ENCODE measurements at places on chromosomes 5 and 9.

- DNase-seq: no peak
Observed at GRCh38 chr9:108078811-108079210, 589.2 kb upstream of the KLF4 start.

- DNase-seq: no peak
Observed at GRCh38 chr5:39189292-39189955, 29.9 kb downstream of the FYB1 start.

DNA sequence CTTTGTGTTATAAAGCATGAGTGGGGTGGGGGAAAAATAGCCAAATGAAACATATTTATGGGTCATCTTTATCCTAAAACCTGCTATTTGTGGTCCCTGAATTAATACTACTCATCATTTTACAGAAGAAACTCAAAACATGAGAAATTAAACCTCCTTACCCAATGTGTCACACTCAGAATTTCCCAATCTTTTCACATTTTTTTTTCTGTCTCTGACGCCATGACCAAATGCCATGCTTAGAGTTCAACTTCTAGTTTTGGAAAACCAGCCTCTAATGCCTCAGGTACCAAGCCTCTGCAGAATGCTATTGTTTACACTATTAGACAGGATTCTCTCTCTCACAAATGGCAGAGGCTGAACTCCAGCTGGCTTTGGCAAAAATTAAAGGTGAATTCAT lies 505.5 kb upstream of the WWC1 start:
- no peak for DNase-seq

DNA sequence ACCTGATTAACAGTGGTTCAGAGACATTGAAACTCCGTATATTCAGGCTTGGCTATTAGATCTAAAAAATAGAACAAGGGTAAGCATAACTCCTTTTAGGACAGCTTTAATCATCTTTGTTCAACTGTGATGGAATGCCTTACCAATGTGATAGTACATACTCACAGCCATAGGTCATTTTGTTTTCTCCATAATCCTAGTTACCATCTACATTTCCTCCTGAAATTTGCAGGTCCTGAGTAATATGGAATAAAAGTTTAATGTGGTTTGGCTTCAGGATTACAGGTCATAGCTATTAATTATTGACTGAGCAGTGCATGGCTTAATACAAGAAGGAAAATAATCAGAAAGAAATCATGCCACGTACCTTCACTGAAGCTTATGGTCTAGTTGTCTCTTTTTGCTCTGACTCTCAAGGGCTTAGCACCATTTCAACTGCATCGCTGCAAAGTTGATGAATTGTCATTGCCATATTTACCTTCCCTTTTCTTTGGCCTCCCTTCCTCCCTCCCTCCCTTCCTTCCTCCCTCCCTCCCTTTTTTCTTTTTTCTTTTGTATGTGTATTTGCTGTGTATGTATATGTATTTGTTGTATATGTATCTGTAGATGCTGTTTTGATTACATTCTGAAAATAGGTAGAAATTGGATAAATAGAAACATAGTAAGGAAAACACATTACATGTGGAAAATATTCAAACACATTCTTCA lies 250.9 kb upstream of the ZNF608 start:
- DNase-seq: no peak

DNA sequence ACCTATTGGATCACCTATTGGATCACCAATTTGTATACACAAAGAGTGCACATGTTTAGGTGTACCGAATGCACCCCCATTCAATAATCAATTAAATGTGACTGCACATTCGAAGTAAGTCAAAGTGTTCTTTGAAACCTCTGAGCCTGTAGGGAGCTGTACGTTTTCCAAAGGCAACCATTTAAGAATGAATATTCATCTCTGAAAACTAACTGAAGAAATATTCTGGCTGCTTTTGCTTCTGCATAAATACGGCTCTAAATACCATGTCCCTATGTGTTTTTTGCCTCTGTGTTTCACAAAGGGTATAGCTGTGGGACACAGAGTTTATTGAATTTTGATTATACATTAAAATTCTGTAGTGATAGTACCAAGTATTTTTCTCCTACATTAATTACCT lies 95.4 kb downstream of the ITGA1 start:
- DNase-seq: no peak

GRCh38 chr9:13205824-13206223 lies 73.7 kb downstream of the MPDZ start:
- no peak for DNase-seq

GRCh38 chr9:114227288-114228015 lies 72.1 kb downstream of the COL27A1 start:
- no peak for DNase-seq

- DNase-seq: peak; percentile 79
Observed at GRCh38 chr9:124040935-124041816, 29.6 kb downstream of the LHX2 start.

DNA sequence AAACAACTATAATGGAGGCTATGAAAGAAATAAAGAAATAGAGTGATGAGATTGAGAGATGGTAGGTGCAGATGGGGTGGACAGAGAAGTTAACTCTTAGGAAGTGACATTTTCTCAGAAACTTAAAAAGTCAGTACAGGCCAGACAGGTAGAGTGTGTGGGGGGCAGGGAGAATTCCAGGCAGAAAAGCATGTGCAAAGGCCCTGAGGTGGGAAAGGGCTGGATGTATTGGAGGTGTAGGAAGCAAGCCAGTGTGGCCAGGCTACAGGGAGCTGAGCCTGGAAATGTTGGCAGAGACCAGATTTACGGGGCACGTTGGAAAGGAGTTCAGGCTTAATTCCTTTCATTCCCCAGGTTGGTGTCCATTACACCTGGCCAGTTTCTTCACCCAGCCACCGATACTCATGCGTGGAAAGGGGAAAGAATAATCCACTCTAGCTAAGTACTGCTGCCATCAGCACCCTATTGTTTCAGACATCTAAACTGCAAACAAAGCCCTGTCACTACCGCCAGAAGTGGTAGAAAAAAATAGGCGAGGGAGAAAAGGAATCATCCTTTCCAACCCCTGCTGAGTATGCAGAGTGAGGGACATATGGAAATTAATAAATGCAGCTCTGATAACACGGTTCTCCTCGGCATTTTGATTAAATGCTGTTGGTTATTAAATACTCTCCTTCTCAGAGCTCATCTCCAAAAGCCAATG lies 116.8 kb upstream of the GPR151 start:
- DNase-seq: no peak

DNA sequence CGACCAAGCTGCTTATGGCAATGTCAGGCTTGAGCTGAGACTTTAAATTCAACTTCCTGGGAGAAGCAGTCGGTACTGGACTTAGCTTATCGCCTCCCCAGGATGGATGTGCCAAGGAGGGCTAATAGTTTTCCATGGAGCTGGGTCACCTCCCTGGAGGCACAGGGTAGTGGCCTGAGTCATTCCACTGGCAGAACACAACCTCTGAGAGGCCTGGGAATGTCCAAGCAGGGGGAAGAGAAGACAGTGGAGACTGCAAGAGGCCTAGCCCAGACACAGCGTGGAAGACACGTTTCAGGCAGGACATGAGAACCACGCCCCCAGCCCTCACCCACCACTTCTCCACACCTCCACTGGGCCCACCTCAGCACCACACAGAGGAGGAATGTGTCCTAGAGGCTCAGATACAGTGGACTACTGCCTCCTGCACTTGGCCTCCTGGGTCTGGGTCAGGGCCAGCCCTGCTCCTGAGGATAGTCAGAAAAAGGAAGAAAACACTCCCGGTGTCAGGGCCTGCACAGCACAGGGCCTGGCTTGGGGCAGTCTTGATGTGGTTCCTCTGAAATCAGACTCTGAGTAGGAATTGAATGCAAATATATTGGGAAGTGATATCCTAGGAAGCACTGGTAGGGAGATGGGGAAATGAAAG lies 171.8 kb downstream of the FSTL4 start:
- DNase-seq: no peak

- DNase-seq: no peak
Observed at GRCh38 chr5:174872271-174872670, 147.9 kb downstream of the MSX2 start.

GRCh38 chr5:138953387-138954256 lies 78.5 kb upstream of the LRRTM2 start:
- no peak for DNase-seq

DNA sequence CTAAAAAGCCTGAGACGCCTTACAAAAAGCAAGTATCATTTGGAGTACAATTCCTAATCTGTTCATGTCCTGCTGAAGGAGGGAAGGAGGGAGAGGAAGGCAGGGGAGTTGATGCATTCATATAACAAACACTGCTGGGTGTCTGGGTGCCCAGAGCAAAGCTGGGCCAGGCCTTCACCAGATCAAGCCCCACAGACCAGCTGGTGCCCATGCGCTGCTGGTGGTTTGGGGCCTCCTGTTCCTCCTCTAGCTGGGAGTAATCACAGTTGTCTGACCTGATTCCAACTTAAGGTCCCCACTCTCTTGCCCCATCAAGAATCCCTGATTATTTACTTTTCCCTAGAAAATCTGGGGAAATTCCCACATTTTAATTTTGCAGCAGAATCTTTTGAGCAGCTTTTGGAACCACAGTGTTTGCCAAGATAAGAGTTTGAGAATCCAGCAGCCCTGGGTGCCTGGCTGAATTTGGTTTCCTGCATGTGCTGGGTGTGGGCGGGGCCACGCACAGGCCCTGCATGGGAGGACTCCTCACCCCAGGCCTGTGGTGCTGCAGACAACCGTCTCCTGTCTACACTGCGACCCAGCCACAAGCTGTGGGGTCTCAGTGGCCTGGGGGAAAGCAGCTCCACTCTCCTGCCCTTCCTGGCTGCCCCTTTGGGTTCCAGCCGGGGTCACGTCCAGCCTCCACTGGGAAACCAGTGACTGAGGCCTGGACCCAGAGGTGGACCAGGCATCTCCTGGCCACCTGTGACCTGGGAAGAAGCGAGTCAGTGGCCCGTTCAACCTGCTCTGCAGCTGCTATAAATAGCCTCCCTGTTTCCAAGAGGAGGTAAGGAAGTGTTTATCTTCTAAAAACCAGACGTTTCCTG lies 47.5 kb downstream of the NEURL1B start:
- peak; percentile 33 for DNase-seq

GRCh38 chr5:168366116-168366515 lies 74.7 kb downstream of the WWC1 start:
- no peak for DNase-seq

- no peak for DNase-seq
Observed at GRCh38 chr5:10634562-10634961, 70.7 kb downstream of the ANKRD33B start.

Data from GM18507 (cell line).